ENCODE measurements at places on chromosomes 1 and 21.

DNA sequence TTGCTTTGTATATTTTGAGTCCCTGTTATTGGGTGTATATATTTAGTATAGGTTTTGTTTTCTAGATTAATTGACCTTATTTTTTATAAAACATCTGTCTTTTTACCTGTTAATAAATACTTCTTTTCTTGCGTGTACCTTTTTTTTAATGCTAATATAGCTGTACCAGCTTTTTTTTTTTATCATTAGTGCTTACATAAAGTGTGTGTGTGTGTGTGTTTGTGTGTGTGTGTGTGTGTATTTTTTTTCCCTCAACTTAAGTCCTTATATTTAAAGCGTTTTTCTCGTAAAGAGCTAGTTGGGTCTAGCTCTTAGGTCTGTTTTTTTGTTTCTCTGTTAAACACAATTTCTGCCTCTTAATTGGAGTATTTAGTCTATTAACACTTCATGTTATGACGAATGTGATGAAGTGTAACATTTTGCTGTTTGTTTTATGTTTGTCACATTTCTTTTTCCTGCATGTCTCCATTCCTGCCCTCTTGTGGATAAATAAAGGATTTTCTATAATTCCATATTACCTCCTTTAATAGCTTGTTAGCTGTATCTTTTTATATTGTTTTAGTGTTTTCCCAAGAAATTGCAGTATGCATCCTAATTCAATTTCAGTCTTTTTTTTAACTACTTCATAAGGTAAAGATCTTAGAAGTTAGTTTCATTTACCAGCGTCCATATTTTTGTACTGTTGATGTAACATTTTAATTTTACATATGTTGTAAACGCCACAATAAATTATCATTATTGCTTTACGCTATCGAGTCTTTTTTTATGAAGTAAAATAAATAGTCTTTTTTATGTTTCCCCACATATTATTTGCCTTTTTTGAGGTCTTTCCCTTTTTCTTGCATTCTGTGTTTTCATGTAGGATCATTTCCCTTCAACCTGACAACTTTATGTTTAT, 4.3 kb downstream of the PRMT2 start:
- DNase-seq: no peak

- DNase-seq: peak; percentile 14
These were observed 7.6 kb downstream of the CYP4X1 start for GRCh38 chr1:47031059-47031458.

- no peak for DNase-seq
These were observed 44.7 kb upstream of the FMO2 start for GRCh38 chr1:171140401-171140800.

- DNase-seq: no peak
These were observed 19.1 kb downstream of the RUNX3 start for GRCh38 chr1:24910751-24911650.

DNA sequence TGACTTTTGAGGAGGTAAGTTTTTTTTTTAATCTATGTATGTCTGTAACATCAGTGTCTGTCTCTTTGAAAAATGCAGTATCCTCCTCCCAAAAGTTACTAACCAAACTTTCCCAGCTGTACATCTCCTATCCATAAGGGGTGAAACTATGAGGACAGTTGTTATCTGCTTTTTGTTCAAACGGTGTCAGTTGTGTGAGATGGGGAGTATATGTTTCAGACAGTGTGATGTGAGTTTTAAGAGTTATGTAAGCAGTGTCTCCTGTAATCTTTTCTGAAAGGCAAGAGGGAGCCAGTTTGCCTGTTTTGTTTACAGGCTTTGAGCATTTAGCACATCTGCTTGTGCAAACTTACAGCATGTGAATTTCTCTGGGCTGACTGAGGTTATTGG, 34.8 kb upstream of the CACYBP start:
- DNase-seq: no peak

DNA sequence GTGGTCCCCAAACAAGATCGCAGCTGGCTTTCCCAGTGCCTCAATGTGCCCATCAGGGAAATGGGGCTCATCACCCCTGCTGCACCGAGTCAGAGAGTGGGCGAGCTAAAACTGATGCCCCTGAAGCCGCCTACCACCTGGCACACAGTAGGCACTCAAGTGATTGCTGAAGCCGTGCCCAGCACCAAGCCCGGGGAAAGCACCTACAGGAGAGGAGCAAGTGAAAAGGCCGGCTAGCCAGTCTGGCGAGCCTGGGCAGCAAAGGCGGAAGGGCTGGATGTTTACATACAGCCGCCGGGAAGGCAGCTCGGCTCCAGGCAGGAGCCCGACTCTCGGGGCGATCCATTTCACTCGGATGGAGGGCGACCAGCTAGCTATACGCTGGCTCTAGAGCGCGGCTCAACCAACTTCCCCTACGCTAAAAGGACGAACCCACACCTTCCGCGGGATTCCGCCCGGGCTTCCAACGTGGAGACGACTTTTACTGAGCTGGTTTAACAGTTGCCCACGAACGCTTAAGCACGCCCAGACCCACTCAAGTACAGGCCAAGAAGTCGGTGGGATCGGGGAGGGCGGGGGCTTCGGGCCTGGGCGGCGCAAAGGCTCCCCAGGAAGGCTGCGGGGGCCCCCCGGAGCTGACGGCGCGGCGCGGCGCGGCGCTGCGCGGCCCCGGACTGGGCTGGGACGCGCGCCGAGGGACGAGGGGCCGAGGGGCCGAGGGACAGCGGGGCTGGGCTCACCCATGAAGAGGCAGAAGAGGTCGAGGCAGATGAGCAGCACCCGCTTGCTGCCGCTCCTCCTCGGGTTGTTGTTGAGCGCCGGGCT, 1.0 kb downstream of the PLPP3 start:
- DNase-seq: no peak

DNA sequence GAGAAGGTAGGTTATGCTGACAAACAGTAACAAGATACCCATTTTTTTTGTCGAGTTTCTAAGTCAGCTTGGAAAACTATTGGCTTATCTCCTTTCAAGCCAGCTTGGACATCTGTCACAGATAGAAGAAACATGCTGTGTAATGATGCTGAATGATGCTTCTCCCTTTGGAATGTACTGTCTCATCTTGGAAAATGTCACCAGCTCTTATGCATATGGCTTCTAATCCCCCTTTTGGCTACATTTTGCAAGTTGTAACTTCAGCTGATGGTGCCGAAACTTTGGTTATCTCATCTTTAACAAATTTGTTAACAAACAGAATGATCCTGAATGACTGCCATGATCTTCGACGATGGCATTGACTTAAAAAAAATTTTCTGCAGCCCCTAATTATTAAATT, 68.8 kb upstream of the ST6GALNAC3 start:
- no peak for DNase-seq

- no peak for DNase-seq
These were observed 460.5 kb downstream of the PTPRU start for GRCh38 chr1:29696656-29697390.

DNA sequence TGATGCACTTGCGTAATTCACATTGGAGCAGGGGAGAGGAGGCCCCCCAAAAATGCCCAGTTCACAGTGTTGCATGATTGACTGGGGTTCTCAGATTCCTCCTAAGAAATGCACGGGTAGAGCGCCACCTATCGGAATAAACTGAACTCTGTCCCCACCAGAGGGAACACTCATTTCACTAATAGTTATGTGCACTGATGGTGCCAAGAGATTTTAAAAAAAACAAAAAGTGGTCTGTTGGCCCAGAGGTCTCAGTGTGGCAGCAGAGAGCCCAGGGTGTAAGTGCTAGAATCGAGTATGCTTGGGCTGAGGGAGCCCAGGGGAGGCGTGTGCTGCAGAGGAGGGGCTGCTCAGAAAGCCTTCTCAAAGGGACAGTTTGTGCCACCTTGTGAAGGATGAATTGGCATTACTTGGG, 6.9 kb downstream of the PINK1 start:
- DNase-seq: no peak
